ENCODE measurements at places on chromosomes 1 and 21.

GRCh38 chr1:220321758-220322157 is 49.5 kb upstream of the RAB3GAP2 start:
- DNase-seq: no peak

DNA sequence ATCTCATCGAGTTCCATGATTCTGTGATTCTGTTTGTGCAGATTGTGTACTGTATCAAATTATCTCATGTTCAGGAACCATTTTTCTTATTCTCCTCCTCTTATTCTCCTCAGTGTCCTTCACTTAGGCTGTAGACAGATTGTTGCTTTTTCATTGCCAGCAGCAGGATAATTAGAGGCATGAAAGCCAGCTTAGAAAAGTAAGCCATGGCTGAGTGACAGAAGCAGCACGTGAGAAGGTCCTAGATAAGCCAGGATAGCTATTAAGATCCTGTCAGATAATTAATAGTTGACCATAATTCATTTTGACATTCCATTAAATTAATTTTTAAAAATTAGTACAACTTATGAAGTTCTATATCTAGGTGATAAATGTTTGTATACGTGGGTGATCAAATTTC is 60.8 kb upstream of the PRKACB start:
- no peak for DNase-seq

DNA sequence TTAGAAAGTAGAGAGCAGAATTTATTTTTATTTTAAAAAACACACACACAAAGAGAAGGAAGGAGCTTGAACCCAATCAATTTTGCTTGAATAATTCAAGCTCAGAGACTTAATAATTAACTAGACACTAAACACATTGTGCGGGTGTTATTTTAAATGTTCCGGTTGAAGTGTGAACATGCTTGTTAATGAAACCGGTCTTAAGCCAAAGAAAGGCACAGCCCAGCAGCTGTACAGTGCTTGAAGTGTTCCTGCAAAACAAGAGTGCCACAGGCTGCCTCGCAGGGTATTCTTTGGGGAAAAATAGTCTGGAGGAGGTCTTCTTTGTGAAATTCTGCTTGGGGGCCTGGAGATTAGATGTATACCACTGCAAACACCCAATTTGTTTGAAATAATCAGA is 2.2 kb upstream of the CDC42BPA start:
- no peak for DNase-seq

GRCh38 chr1:159081626-159082025 is 5.1 kb upstream of the AIM2 start:
- DNase-seq: no peak

DNA sequence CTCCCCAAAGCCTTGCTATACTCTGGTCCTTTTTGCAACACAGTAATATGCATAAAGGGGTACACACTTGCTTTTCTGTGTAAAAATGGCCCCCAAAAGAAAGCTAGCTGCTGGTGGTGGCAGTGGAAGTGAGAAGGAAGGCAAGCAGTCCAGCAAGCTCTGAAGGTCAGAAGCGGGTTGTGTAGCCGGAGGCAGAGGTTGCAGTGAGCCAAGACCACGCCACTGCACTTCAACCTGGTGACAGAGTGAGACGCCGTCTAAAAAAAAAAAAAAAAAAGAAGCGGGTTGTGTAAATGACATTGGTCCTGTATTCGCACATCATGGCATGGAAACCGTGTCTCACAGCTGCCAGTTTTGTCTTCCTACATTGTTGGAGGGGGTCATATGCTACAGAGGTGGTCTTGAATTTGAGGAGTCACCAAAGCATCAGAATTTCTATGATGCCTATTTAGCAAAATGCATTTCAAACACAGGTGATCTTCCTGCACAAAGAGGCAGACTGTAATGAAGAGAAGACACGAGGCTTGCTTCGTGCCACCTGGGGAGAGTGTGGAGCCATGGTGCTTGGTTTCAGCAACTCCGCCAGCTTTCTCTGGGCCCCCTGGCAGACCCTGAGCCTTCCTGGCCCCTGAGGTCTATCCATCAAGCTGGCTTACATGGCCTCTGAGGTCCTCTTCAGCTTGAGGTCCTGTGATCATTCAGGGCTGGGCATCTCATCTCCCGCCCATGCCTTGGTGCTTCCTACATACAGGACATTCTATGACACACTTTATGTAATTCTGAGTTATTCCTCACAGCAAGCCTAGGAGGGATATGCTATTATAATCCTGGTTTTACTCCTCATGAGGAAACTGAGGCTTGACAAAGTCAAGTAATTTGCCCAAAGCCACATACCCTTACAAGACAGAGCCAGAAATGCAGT is 71.0 kb downstream of the TOMM20 start:
- DNase-seq: no peak

- DNase-seq: peak; percentile 56
These were observed 32.1 kb upstream of the APOBEC4 start for GRCh38 chr1:183685112-183685713.

GRCh38 chr1:80417671-80418070 is 1383.1 kb upstream of the ADGRL2 start:
- peak; percentile 87 for DNase-seq

DNA sequence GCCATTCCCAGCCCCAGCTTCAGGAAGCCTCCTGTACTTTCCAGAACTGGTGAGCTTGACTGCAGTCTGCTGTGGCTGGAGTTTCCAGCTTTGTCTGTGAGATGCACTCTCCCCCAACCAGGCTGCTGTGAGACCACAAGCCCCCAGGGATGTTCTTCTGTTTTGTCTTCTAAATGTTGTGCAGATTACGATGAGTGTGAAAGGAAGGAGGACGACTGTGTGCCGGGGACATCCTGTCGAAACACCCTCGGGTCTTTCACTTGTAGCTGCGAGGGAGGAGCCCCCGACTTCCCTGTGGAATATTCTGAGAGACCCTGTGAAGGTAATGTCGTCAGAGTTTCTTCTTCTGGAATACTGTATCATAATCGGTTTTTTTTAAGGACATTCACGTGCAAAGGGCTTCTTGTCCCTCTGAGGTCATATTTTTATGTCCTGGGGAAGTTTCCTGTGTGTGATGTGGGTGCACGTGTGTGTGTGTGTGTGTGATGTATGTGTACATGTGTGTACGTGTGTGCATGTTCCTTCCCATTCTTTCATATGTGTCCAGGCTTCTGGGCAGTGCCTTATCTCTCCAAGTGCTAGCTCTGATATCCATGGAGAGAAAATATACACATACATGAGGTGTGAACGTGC is 49.9 kb downstream of the UMODL1 start:
- DNase-seq: no peak

DNA sequence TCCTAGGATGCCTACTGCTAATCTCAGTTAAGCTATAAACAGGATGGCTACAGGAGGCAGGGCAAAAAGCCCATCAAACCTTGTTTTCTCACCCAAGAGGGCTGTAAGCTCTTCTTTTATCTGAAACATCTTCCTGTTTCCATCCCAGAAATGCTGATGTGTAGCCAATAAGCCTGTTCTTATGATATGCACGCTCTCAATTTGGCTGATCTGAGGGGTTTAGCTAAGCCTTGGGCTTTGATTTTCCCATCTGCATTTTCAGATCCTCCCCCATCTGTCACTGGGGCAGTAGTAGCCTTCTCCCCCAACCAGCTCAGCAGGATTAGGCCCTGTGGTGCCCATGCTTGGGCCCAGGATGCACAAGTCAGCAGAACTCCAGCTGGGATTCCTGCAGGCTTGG is 105.0 kb downstream of the BRINP2 start:
- no peak for DNase-seq

DNA sequence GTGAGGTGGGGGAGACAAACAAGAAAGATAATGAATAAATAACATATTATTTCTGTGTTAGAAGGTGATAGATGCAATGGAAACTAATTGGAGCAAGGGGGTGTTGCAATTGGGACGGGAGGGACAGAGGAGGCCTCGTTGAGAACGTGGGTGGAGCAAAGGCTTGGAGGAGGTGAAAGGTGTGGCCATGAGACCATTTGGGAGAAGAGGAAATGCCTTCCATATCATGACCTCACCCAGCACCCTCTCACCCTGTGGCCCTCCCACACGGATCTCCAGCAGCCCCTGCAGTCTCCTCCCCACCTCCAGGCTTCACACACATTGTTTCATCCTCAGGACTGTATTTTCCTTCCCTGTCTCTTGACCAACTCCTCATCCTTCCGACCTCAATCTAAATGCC is 85.3 kb upstream of the ARHGAP29 start:
- peak; percentile 86 for DNase-seq

DNA sequence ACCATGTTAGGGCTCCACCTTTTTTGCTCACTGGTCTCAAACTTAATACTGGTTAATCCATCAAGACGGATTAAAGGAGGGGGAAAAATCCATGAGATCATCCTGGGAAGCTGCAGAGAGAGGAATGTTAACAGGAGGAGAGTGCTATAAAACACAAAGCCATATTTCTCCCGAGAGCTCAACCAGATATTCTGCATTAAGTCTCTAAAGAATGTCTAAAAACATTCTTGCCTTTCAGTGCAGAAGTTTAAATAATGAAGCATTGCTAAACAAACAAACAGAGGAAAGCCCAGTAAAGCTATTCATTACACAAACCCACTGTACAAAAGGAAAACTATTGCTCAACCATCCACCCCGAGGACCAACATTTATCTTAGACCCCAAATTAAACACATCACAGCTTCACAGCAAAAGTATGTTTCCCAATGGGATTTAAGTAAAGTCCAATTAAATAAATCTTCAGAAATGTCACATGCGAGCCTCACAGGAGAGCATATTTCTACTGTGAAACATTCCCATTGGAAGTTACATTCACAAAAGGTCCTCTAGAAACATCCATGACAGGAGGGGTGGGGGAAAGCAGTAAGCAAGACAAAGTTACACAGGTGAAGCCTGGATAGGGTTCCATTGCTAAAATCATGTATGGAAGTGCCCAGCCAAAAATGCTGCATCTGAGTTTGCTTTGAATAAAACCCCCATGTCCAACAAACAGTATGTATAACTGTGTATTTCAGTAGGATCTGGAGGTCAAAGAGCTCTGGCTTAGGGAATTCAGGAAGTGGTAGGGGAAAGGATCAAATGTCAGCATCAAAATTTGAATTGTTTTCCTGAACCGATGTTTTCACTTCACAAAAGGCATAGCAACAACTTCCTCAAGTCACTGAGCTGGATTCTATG is 23.3 kb downstream of the DUSP10 start:
- peak; percentile 93 for DNase-seq

GRCh38 chr1:44643721-44644334 is 30.5 kb downstream of the TMEM53 start:
- DNase-seq: no peak

DNA sequence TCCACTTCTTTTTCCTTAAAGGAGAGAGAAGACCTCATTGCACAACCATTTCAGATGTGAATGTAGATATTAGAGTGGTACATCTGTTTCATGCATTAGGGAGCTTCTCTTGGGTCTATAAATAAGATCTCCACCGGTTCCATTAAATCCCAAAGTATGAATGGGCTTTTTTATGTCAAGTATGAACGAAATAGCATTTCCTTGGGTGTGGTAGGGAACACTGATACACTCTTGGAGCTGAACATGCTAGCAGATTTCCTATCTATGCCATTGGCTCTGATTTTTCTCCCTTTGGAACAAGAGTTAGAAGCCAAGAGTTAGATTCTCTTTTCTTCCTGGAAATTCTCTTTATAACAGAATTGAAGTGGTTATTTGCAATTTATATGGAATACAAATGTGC is 245.6 kb upstream of the ADAMTS5 start:
- no peak for DNase-seq

DNA sequence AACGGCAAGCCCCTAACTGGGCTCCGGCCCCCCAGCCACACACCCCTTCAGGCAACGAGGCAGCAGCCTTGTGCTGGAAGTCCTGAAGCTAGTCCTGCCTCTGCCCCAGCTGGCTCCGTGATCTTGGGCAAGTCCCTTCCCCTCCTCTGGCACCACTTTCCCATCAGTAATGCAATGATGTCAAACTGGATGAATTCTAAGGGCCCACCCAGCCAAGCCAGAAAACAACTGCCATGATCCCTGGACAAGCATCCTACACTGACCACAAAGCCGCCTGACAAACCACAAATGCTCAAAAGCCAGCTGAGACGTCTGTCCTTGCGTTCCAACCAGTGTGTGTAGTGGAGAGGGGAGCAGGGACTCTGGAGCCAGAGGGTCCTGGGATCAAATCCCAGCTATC is 26.8 kb downstream of the IFFO2 start:
- DNase-seq: peak; percentile 76

GRCh38 chr21:38979271-38980121 is 173.8 kb downstream of the ETS2 start:
- peak; percentile 39 for DNase-seq

DNA sequence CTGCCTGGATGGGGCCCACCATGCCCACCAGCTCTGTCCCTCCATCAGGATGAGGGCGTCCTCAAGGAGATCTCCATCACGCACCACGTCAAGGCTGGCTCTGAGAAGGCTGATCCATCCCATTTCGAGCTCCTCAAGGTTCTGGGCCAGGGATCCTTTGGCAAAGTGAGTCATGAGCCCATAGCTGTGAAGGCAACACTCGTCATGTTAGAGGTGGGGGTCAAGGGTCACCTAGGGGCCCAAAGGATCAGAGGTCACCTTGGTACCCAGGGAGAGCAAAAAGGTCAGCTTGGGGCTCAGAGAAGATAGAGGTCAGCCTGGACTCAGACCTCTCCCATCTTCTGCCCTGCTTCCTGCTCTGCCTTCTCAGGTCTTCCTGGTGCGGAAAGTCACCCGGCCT is 17.3 kb downstream of the RPS6KA1 start:
- no peak for DNase-seq

DNA sequence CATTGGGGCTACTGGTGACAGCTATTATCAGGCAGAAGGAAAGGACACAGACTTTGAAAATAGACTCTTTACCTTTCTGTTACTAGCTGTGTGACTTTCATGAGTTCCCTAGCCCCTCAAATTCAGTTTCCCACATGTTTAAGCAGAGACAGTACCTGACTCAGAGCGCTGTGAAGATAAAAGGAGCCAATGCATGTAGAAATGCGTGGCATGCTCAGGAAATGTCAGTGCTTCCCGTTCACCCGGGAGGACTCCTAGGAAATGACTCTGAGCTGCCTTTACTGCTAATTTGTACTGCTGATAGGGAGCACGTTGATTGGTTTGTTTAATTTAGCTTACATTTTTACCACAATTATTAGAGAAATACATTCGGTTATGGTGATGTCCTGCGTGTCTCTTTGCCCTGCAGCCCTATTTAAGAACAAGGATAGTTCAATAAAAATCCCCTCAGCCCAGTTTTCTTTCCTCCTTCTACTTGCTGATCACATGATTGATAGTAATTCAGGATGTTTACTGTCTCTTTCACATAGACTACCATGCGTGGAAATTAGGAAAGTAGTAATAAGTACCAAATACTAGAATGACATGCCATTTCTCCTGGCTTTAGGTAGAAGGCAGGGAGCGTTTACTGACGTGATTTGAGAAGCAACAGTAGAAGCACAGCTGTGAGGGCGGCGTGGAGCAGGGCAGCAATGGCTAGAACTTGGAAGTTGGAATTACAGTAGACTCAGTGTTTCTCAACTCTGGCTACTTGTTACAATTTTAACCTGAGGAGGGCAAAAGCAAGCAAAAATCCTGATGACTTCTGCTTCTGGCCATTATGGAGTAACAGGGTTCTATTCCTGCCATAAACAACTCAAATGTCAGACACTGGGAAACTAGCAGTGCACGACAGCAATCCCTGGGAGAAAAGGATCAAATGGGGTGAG is 15.9 kb downstream of the PDIK1L start:
- no peak for DNase-seq

GRCh38 chr1:51575406-51576084 is 41.3 kb upstream of the OSBPL9 start:
- peak; percentile 61 for DNase-seq
